ENCODE measurements at places on chromosomes 12 and 14. TPM values are rescaled to one million over a fixed set of nuclear protein-coding genes. Genes with fewer than 3 reads are reported as not detected.

MUCL1 gene
- not detected for total RNA-seq

DNA sequence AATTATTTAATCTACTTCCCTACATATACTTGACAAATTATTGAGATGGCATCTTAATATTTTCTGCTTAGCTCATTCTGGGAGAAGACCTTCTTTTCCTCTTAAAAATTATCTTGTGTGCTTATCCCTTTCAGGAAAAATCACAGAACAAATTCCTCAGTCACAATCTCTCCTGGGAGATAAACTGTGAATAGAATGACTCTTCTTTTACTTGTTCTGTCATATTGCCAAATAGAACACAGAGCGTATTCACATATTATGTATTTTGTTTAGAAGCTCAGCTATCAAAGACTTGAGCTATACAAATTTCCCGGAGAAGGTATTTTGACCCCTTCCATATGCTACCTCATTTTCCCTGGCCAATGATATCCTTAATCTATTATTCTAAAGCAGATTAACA lies 146.7 kb downstream of the TMEM117 start:
- DNase-seq = no peak

ERBB3 gene
- 0.25 TPM for total RNA-seq

DNA sequence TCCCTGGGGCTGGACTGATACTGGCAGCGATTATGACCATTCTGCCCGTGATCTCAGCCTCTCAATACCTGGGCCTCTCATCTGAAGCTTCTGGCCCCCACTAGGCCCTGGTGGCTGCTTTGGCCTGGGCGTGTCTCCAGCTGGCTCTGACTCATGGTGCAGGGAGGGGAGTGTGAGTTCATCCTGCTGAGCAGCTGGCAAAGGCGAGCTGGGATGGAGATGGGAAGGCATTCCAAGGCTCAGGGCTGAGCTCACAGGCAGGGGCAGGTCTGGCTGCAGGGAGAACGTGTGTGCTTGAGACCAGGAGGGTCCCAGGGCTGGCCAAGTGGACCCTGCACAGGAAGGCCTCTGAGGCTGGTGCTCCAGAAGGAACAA lies 221.8 kb downstream of the TMEM121 start:
- no peak for DNase-seq

DNA sequence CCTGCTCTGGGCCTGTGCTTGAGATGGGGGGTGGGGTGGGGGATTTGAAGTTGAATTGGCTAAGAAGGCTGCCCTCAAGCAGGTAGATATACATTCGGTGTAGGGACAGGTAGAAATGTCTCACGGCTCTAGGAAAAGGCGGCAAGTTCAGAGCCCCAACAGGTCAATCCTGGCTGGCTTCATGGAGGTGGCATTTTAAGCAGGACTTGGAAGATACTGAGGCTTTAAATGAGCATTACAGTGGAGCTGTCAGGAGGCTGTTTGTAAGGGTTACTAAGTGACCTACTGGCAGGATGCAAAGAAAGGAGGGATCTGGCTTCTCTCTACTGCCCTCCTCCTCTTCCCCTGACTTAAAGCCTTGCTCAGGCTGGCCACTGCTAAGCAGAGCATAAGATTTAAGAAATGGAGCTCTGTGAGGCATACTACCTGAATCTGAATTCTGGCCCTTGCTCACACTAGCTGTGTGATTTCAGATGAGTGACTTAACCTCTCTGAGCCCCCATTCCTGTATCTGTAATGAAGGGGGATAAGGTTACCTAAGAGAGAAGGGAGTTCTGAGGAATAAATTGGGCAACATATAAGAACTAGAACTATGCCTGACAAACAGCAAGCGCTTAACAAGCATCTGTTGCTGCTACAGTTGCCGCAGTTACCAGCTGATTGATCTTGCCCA lies 61.6 kb downstream of the SLC24A4 start:
- no peak for DNase-seq

DDX47 gene
- total RNA-seq = 48.5 TPM

DBX2 gene
- not detected for total RNA-seq

DNA sequence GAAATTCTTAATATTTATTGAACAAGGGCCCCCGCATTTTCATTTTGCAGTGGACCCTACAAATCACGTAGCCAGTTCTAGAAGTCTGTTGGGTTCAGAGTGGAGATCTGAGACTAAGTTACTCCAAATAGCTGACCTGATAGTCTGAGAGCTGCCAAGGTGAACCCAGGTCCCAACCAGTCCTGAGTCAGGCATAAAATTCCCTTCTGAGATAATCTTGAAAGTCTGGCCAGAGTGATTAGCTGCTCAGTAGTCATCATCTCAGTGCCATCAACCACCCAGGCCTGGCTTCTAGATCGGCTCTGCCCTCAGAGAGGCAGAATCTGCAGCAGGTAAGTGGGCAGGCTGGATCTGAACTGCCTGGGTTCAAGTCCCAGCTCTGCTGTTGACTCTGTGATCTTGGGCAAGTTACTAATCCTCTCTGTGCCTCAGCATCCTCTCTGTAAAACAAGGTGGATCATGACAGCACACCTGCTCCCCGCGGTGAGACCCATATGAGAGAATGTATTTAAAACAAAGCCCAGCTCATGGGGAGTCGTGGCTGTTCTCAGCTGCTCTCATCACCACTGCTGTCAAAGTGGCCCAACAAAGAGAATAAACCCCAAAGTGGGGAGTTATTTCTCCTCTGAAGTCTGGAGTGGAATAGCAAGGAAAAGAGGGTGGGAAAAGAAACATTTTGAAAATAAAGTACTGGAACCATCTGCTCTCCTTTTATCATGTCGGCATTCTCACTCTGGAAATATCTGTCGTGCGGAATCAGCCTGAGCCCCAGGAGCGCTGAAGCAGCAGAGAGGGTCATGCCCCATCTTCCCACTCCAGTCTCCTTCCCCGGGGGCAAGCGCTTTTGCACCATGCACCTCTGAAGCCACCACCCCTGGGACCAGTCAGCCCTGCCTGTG lies 193.3 kb downstream of the DPF3 start:
- no peak for DNase-seq

ARHGEF25 gene
- total RNA-seq = 1.6 TPM

GRCh38 chr14:71103662-71104484 lies 196.6 kb downstream of the PCNX1 start:
- DNase-seq = peak; percentile 67

DNA sequence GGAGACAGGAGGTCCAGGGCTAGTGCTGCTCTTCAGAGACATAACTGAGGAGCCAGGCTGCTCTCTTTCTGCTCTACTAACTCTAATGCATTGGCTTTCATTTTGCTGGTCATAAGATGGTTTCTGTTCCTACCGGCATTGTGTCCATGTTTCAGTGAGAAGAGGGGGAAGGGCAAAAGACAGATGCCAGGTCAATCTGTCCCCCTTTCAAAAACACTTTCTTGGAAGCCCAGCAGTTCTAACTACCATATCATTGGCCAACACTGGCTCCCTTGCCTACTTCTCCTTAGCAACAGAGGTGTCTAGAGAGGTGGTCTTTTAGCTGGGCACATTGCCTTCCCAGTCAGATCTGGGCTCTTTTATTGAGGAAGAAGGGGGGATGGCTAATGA lies 63.9 kb downstream of the TGFB3 start:
- no peak for DNase-seq

DNA sequence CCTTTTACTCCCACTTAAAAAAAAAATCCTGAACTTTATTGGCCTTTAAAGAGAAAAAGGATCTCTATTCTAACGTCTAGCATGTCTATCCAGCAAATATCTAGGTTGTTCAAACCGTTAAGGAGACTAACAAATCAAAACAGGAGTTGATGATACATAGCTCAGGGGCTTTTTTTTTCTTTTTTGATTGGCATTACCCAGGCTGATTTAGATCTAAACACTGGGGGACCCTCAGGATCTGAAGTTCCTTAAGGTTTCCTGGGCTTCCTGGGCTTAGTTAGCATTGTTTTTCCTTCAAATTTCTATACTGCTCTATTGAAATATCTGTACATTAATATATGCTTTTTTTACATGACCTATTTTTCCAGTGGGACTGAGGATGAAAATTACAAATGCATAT lies 42.3 kb downstream of the EFCAB11 start:
- DNase-seq = no peak

EML5 gene
- 0.13 TPM for total RNA-seq

DNA sequence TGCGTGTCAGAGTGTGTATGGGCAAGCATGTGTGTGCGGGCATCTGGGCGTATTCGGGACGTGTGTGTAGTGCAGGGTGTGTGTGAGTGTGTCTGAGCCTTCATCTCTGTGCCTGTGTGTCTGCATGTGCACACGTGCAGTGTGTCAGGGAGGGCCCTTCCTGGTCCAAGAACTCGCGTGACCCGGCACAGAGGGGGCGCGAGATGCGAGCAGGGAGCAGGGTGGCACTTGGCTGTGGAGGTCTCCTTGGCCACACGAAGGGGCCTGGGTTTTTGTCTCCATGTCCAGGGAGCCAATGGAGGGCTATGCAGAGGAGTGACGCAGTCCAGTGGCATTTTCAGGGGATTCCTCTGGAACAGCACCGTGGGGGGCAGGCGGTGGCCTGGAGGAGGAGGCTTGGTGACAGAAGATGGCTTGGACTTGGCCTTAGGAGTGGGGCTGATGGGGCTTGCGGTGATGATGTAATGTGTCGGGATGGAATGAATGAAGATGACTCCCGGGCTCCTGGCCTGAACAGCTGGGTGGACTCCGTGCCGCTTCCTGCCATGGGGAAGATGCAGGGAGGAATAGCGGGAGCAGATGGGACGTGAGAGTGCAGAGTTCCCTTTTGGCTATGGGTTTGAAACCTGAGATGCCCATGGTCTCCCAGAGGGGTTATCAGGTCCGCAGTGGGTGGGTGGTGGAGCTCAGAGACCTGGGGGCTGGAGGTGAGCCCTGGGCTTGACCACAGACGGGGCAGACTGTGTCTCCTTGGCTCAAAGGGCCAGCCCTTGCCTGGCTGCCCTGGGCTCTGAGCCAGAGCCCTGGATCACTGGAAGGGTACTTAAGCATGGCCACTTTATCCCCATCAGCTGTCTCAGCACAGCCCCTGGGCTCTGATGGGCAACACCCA lies 208.3 kb downstream of the PHETA1 start:
- DNase-seq = no peak

DNA sequence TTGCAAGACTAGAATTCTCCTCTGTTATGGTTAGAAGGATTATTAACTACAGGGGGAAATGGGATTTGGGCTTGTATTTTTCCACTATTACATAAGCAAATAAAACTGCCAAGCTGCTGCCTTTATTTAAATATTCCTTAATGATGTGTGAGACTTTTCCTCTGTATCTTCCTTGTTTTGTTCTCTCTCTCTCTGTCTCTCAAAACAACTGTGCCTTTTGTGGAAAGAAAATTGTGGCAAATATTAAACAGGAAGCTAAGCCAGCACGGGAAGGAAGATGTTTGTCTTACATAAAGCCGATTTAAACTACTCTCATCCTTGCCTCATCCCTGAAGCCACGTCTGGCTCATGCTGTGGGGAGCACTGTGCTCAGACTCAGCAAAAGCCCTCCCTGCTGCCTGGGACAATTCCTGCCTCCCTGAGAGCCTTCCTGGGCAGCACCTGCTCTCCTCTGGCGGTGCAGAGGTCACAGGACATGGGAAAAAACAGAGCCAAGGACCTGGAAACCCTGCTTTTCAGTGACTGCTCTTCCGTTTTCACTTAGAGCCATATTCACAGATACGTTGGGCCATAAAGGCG lies 237.2 kb downstream of the SLC15A4 start:
- no peak for DNase-seq

GRCh38 chr12:10557766-10558165 lies 52.1 kb downstream of the EIF2S3B start:
- no peak for DNase-seq

GRCh38 chr14:65160091-65160490 lies 57.8 kb upstream of the MAX start:
- DNase-seq = no peak

DNA sequence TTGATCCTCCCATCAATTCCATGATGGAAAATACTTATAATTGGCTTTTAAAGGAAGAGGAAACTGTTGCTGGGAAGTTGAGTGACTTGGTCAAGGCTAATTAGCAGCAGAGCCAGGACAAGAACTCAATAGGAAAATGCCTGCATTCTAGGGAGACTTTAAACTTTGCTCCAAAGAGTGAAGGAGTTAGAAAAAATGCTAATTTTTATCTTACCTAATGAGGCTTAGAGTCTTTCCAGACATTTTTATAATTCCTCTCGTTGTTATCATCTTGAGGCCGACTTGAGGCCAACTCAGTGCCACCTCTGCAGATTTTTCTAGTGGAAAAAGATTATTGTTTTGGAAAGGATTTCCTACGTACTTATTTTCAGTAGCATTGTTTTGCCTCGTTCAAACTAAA lies 344.6 kb downstream of the ETNK1 start:
- no peak for DNase-seq

DNA sequence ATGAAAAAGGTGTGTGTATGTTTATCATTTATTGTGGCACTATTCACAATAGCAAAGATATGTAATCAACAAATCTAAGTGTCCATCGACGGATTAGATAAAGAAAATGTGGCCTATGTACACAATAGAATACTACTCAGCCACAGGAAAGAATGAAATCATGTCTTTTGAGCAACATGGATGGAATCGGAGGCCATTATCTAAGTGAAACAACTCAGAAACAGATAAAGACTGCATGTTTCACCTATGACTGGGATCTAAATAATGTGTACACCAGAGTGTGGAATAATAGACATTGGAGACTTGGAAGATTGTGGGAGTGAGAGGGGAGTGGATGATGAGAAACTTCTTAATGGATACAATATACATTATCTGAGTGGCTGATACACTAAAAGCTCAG lies 44.0 kb downstream of the CCER1 start:
- no peak for DNase-seq

- no peak for DNase-seq
Observed at GRCh38 chr12:123951467-123951866, 21.2 kb downstream of the CCDC92 start.

GRCh38 chr12:2382370-2383155 lies 329.8 kb downstream of the CACNA1C start:
- DNase-seq = no peak

DNA sequence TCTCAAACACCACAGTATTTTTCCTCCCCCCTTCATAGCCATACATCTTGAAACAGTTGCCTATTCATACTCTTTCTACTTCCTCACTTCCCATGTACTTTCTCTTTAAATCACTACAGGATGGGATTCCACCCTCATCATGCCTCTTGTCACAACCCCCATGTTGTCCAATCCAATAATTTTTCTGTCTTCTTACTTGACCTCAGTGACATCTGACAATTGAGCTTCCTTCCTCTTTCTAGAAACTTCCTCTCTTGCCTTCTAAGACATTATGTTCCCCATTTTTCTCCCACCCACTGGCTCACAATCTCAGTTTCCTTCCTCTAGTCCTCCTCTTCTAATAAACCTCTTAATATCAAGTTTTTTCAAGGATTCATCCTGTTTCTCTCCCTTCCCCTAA lies 5.3 kb downstream of the C2CD5 start:
- no peak for DNase-seq

GRCh38 chr14:85415015-85415712 lies 114.8 kb upstream of the FLRT2 start:
- peak; percentile 97 for DNase-seq
